ENCODE measurements at places on chromosomes 5 and 9. TPM values are rescaled to one million over a fixed set of nuclear protein-coding genes. Genes with fewer than 3 reads are reported as not detected.

The HSPB3 gene
- total RNA-seq, result not detected

The SOX30 gene
- total RNA-seq, result not detected

The ZDHHC11B gene
- total RNA-seq, result 5.5 TPM

The QRFP gene
- total RNA-seq, result not detected

DNA sequence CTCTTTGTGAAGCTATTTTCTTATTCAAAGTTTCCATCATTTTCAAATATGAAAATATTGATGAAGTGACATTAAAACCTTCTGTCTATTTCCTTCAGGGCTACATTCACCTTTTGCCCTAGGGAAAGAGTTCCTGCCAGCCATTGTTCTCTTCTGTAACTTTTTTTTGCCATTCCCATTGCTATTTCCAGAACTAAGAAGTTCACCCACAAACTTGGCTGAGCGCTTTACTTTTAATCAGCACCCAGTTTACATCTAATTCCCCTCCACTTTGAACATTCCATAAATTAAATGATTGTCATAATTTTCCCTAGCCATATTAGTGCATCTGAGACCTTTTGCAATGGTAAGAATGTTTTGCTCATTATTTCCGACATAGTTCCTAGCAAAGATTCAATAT, 4.4 kb downstream of the IL33 start:
- DNase-seq, result no peak

- no peak for DNase-seq
Measured at GRCh38 chr9:3855929-3856328, 330.1 kb upstream of the RFX3 start.

The CARTPT gene
- total RNA-seq, result not detected

DNA sequence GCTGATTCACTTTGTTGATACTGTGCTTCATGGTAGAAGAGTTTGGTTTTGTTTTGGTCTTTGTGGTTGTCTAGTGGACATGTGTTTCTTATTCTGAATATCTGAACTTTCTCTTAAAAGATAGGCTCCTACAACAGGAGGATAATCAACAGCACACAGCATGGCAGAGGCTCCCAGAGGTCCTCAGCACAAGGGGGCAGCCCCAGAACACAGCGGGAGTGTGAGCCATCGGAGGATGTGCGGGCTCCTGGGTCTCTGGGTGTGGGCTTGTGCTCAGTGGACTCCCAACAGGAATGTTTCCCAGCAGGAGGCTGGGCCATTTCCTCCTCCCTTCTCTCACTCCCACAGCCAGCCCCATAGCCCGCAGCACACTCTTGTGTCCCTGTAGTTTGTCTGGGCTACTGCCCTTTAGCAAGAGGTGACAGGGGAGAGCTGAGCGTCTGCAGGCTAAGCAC, 164.3 kb upstream of the OTULINL start:
- no peak for DNase-seq

GRCh38 chr9:81666123-81666522, 23.2 kb downstream of the TLE1 start:
- no peak for DNase-seq

The ANKDD1B gene
- 0.32 TPM for total RNA-seq

- DNase-seq, result no peak
Measured at GRCh38 chr9:135086597-135087488, 625 bp upstream of the OLFM1 start.

GRCh38 chr9:135480940-135481310, 1.3 kb downstream of the PPP1R26 start:
- no peak for DNase-seq

The RNF208 gene
- not detected for total RNA-seq

- DNase-seq, result no peak
Measured at GRCh38 chr5:54273715-54274114, 36.7 kb downstream of the ARL15 start.

- DNase-seq, result no peak
Measured at GRCh38 chr5:89080467-89081116, 197.6 kb upstream of the MEF2C start.

- DNase-seq, result no peak
Measured at GRCh38 chr5:149789835-149790234, 59.7 kb downstream of the PPARGC1B start.

The FYB1 gene
- total RNA-seq, result 21.4 TPM

The GARIN3 gene
- not detected for total RNA-seq

DNA sequence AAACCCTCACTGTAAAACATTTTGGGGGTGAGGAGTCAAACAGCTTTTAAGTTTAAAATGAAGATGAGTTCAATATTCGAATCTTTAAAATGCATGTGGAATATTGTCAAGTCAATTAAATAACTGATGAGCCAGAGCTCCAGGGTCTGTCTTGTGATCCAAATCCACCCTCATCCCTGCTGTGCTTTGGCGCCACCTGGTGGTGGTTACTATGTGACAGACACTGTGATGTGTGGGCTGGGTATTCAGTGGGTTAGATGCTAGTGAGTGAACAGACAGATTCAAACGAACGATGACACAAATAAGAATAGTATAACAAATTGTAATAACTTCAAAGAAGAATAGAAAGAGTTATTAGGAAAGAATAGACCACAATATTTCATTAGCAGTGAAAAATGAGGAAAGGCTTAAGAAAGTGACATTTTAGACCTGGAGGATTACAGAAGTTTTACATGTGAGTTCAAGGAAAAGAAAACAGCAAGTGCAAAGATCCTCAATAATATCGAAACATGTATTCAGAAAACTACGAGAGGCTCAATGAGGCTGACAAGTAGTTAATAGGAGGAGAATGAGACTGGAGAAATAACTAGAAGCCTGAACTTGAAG, 51.4 kb upstream of the CHSY3 start:
- peak; percentile 97 for DNase-seq

GRCh38 chr5:150514708-150515211, 6.8 kb downstream of the NDST1 start:
- DNase-seq, result no peak

The TOR1B gene
- total RNA-seq, result 27.7 TPM

GRCh38 chr9:27351438-27351837, 54.5 kb upstream of the EQTN start:
- DNase-seq, result no peak

DNA sequence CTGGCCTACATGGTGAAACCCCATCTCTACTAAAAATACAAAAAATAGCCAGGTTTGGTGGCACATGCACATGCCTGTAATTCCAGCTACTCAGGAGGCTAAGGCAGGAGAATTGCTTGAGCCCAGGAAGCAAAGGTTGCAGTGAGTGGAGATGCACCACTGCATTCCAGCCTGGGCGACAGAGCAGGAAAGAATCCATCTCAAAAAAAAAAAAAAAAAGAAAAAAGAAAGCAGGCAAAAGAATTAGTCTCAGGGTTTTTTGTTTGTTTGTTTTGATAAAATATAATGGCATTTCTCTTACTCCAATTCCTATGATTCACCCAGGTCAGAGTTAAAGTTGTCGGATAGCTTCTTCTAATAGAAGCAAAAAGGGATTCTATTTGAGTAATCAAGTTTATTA, 67.0 kb upstream of the ATG10 start:
- no peak for DNase-seq

Measured in omental fat pad (tissue), 4 donors.